ENCODE measurements at places on chromosomes 7 and 10. TPM values are rescaled to one million over a fixed set of nuclear protein-coding genes. Genes with fewer than 3 reads are reported as not detected.

DNA sequence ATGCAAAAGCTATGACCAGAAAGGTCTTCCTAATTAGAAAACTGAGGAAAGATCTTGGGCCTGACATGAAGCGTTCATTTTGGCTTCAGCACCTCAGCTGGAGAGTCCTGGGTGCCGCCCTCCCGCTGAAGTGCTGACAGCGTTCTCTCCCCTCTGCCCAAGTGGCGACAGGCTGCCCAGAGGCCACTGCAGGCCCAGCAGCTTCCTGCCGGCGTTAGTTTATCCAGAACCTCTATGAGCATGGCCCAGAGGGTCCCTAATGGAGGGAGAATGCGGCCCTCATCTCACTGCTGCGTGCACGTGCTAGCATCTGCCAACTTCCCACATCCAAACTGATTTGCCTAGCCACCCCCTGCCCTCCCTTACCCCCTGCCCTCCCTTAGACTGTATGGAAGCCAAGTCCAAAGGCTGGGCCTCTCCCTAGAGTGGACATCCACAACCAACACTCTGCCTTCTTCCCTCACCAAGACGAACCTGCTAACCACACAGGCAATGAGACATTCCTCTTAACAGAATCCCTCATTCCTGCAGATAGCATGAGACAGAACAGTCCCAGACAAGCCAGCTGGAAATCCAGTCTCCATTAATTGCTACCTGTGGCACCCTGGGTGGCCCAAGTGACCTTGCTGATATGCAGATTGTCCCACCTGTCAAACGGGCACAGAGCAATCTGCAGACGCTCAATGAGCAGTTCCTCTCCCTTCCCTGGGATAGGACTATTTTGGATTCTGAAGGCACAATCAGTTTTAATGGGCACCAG is 108.4 kb downstream of the C10orf90 start:
- no peak for DNase-seq

DNA sequence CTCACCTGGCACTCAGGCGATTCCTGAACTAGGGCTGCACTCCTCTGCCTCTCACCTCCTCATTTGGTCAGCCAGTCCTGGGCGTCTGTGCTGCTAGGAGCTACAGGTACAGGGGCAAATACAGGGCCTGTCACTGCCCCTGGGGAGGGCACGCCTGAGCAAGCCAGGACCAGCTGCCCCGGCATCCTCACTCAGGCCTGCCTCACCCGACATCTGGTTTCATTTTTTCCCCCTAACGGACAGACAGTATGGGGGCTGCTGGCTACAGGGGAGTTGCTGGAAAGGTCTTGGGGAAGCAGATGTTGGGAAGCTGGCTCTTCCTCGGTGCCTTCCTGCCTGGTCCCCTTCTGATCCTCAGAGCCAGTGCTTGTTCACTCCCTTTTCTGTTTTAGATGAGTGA is 77.3 kb upstream of the PPIF start:
- DNase-seq, result no peak

HGF gene
- polyA plus RNA-seq, result 2.2 TPM

DNA sequence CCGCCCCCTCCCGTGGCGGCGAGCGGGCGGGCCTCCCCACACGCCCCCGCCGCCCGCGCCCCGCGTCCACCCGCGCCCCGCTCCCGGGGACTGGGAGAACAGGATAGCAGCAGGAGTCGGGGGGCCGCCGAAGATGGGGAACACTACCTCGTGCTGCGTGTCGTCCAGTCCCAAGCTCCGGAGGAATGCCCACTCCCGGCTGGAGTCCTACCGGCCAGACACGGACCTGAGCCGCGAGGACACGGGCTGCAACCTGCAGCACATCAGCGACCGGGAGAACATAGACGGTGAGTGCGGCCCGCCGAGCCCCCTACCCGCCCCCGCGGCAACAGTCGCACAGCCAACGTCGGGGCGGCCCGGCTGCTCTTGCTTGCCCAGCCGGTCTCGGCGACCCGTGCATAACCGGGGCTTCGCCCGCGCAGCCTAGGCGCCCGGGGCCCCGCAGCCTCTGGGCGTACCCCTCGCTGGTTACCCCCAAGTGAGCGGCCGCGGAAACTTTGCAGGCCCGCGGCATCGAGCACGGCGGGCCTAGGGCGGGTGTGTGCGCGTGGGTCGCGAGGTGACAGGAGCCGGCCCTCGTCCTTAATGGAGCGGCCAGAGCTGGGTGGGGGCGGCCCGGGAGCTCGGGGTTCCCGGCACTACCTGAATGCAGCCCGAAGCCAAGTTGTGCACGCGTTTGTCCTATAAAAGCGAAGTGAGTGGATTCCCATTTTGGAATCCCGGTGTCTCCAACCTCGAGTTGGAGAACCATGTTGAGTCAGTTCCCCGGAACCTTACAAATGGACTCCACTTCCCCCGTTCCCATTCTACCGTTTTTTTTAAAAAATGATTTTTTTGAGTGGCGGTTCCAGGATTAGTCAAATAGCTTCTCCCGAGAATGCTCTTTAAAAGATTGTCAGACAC is 863 bp downstream of the CCNY start:
- DNase-seq, result no peak

DNA sequence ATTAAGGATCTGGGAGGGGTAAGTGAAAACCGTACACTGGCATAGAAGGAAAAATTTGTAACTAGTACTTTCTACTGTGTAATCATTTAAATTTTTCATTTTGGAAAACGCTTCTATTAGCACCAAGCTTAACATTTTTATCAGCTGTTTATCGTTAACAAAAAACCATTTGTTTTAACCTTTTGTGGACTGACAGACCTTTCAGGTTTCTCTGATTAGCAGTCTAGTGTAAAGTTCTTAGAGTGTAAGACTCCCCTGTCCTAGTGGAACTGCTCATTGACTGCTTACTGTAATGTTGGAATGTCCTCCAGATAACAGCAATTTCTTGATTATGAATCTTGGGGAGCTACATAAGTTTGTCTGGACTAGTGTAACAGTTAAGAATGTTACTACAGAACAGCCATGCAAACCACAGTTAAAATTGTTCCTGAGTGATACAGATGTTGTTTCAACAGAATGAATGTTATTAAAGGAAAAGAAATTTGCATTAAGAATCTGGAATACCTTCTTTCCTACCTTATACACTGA is 2.0 kb downstream of the DBF4 start:
- no peak for DNase-seq

Data from left renal cortex interstitium (tissue), 4 donors.